CD4-positive, alpha-beta T cell treated with Interferon alpha-2 for 1 hour (primary cell): ENCODE measurements at places on chromosomes 3 and 15.

- DNase-seq = no peak
These were observed 12.1 kb upstream of the SIAH2 start for GRCh38 chr3:150775001-150775599.

GRCh38 chr15:60966316-60966715 lies 262.8 kb downstream of the RORA start:
- DNase-seq = no peak

DNA sequence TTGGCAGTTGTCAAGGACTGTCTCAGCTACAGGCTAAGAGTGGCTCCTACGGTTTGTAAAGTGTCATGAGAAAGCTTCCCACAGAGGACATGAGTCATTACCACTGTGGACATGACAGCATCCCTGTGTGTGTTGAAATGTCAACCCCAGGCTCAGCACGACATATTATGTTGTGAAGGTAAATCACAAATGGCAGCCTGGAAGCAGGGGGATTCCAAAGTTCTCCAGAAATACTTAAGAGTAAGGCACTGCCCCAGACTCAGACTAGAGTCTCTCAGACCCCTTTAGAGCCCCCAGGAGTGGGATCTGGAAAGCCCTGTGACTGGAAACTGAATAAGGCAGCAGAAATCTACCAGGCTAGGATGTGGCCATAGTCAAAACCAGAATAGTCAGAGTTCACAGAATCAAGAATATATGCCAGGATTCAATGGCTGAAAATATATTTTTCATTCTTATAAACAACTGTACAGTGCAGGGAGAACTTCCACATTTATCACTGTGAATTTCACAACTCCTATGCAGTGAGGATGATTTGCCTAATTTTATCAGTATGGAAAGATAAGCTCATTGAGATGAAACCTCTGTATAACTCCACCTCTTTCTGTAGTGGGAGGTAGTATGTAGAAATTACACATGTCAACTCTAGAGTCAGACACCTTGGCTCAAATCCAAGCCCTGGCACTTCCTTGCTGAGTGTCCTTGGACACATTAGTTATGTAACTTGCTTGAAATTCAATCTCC lies 237.1 kb upstream of the CFAP20DC start:
- DNase-seq = peak; percentile 50

DNA sequence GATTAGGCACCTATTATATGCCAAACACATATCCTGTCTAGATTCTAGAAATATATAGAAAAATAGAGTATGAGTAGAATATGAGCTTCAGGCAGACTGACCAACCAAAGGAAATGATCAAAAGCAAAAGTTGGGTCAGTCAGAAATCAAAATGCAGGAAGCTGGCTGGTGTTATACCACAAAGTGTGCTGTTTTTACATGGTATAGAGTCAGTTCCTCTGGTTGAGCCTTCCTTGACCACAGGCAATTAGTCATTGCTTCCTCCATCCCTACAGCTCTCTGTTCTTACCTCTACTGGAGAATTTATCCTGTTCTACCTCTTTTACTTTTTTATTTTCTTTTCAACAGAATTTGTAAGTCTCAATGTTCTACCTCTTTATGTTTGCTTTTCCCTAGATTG lies 149.8 kb downstream of the TMCO5A start:
- peak; percentile 7 for DNase-seq

DNA sequence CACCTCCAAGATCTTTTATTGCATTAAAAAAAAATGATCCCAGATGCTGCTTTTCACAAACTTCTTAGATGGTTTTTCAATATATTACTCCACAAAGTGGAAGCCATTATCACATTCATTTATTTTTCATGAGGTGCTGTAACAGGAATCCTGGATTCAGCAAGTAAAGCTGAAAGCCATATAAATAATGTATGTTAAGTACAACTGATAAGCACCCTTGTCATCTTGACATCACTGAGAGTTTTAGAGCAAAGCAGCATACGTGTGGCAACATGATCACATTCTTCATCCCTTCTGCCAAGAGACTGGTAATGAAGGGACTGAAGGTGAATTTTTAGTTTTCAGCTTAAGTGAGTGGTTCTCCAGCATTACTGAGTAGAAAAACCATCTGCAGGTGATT lies 44.9 kb upstream of the LRRFIP2 start:
- DNase-seq = no peak

DNA sequence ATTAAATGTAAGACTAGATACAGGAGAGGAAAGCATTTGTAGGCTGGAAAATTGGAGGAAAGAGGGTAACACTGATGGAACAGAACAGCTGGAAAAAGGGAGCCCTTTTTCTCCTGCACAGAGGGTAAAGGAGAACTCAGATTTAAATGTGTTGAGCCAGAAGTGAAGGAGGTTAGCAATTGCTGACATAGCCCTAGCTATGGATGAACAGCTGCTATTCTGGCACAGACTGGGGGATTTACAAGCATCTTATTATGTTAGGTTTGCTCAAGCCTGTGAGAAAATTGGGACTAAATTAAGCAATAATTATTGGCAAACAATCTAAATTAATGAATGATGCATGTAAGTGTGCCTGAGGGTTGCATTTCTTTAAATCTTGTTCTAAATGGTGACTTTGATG lies 40.6 kb upstream of the PRR20G start:
- no peak for DNase-seq

DNA sequence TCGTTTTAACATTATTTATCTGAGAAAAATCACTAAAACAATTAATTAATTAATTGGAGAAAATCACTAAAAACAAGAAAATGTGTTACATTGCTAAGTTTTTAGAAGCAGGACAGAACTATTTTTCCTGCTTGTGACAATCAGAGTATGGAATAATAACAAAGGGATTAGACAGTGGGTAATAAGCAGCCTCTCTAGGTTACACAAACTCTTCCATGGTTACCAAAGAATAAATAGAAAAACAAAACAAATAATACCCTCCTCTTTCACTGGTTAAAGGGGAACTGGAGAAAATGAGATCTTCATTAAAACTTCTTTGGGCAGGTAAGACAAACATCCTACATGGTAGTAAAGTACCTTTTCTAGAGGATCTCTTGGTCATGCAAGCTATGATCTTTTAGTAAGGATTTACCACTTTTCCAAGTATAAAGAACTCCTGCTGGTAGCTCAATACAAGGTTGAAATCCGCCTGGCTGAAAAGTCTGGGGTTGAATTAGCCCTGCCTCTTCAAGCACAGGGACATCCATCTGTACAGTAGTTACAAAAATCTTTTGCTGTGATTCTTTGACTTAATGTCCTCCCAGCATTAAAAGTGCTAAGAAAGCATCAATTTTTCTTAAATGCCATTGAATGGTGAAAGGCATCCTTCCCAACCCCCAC lies 2.5 kb upstream of the PLCH1 start:
- DNase-seq = no peak

DNA sequence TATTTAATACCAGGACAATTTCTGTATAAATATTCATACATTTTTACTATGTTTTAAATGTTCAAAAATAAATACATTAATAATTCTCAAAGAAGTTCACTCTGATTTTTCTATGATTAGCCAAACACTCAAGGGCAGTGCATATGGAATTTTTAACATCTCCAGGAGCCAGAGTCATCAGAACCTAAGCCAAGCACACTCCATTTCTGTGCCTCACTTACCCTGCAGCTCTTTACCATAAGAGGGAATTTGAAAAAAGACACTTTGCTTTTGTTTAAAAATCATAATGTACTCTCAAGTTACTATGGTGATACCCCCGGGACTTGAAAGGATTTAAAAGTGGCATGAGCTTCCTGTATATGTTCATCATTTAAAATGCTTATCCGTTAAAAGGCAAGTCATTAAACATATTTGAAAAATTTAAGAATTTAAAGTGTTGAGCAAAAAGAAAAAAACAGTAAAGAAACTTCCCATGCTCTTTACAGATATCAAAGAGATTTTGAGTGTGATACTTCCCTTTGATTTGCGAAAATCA lies 747.4 kb upstream of the NECTIN3 start:
- peak; percentile 1 for DNase-seq

DNA sequence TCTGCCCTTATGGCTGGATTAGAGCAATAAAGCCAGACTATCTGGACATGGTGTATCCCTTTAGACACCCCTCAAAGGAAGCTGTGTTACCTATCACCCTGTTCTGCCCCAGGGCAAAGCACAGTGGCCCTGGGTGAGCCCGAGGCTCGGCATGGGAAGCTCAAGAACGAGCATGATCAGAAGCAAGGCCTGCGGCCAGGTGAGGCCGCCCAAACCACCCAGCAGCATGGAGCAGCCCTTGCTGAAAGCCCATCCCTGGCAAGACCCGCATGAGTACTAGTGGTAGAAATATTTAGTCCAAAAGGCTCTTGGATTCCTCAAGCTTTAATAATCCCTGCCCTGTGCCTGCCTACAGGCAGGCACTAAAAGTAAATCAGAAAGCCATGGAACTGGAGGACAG lies 261.1 kb downstream of the MEX3B start:
- DNase-seq = no peak

GRCh38 chr3:114674036-114674435 lies 380.2 kb downstream of the TIGIT start:
- DNase-seq = no peak

GRCh38 chr3:18546632-18547031 lies 121.5 kb upstream of the SATB1 start:
- DNase-seq = no peak

- peak; percentile 21 for DNase-seq
These were observed 3.7 kb upstream of the PLD1 start for GRCh38 chr3:171813897-171814460.

- no peak for DNase-seq
These were observed 95.9 kb upstream of the ATP11B start for GRCh38 chr3:182697345-182697919.

DNA sequence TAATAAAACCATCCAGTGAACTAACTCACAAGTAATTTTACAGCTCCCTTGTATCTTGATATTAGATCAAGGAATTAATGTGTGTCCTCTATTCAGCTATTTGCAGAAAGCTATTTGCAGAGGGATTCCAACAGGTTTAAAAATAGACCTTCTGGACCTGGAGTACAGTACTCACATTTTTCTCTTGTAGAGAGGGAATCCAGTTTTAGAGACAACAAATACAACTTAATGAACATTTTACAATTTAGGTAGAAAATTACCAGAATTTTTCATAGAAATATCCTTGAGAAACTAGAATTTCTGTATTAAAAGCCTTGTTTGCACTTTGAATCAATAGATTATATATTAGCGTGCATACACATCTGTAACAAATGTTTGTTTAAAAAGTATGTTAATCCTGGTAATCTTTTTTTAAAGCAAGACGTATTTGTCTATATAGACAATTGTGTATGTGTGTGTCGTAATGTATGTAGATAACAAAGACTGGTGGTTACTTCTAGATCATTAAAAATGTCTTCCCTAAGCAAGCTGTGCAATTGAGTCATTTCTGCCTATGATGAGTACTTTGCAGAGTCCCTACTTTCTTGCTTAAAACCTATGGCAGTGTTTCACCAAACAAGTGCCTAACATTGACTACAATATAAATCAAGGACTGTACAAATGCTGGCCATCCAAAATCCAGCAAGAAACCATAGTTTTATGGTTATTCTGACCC lies 57.9 kb downstream of the PPP2R3A start:
- no peak for DNase-seq

- no peak for DNase-seq
These were observed 18.1 kb downstream of the IGF1R start for GRCh38 chr15:98666441-98666840.

DNA sequence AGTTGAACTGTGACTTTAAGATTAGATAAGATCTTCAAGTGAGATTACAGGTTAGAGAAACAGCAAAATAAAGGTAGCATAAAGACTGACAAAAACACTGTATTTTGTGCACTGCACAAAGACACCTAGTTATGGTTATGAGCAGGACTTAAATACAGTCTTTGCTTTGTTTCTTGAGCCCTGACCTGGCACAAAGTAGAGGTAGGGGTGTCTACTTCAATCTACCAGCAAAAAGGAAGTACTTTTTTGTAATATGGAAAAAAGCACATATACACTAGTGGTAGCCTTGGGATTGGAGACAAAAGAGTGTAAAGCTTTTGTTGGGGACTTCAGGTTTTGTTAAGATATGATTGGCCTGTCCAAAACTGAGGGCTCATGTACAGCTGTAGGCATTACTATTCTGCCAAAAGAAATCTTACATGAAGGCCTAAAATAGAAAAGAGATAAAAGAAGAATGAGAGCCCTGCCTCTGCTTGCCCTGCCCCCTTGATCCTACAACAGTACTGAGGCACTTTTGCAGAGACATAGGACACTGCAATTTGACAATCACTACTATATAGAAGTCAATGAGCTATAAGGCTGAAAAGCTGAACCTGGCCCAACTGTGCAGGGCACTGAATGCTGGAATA lies 194.3 kb downstream of the CBLB start:
- no peak for DNase-seq

DNA sequence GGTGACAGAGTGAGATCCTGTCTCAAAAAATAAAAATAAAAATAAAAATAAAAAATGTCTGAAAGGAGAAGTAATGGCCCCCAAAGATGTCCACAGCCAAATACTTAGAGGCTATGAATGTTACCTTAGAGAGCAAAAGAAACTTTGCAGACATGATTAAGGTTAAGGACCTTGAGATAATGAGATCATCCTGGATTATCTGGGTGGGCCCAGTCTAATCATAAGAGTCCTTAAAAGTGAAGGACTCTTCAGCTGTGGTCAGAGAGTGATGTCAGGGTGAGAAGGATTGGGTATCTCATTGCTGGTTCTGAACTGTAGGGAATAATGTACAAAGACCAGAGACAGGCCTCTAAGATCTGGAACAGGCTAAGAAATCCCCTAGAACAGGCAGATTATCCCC lies 84.9 kb upstream of the POU1F1 start:
- DNase-seq = no peak

DNA sequence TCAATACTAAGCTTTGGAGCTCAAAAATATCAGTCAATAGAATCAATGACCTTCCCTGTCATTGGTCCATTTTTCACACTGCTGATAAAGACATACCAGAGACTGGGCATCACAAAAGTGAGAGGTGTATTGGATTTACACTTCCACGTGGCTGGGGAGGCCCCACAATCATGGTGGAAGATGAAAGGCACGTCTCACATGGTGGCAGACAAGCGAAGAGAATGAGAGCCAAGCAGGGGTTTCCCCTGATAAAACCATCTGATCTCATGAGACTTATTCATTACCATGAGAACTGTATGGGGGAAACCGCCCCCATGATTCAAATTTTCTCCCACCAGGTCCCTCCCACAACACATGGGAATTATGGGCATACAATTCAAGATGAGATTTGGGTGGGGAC lies 81.9 kb downstream of the ANXA2 start:
- DNase-seq = no peak

- DNase-seq = no peak
These were observed 231.0 kb upstream of the ATP11B start for GRCh38 chr3:182562274-182562673.

- DNase-seq = no peak
These were observed 78.8 kb upstream of the BOC start for GRCh38 chr3:113132571-113132996.

DNA sequence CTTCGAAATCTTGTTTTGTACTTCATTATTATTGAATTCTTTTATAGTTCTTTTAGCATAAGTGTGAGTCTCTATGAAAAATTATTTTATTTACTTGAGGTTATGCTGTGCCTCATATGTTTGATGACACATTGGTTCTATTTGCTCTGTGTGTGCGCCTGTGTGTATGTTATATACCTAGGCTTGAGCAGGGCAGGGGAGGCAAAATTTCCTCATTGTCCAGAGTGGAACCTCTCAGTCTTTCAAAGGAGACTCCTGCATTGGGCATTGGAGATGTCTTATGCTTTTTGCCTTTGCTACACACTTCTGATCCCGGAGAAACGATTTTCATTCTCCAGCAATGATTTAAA lies 58.4 kb downstream of the ALCAM start:
- no peak for DNase-seq
